ENCODE measurements at places on chromosomes 2 and 18. TPM values are rescaled to one million over a fixed set of nuclear protein-coding genes. Genes with fewer than 3 reads are reported as not detected.

The TLX2 gene
- total RNA-seq, result not detected

The ACVR1C gene
- total RNA-seq, result 5.7 TPM

The SCYGR4 gene
- not detected for total RNA-seq

The COL4A3 gene
- total RNA-seq, result under 0.01 TPM

The LCT gene
- total RNA-seq, result not detected

The SLC9A4 gene
- total RNA-seq, result under 0.01 TPM

The OTOF gene
- 1.6 TPM for total RNA-seq

The C2orf68 gene
- total RNA-seq, result 22.8 TPM

The REEP1 gene
- total RNA-seq, result 147 TPM

The SLC4A3 gene
- 31.8 TPM for total RNA-seq

The ZNF892 gene
- total RNA-seq, result 29.8 TPM
